ENCODE measurements at places on chromosomes 3 and 15.
A peak's percentile ranks its signal among the peaks of the same experiment; 100 is the strongest.

- DNase-seq = no peak
Observed at GRCh38 chr3:30531017-30531570, 75.3 kb upstream of the TGFBR2 start.

GRCh38 chr3:177610262-177610661 is 413.0 kb upstream of the TBL1XR1 start:
- no peak for DNase-seq

DNA sequence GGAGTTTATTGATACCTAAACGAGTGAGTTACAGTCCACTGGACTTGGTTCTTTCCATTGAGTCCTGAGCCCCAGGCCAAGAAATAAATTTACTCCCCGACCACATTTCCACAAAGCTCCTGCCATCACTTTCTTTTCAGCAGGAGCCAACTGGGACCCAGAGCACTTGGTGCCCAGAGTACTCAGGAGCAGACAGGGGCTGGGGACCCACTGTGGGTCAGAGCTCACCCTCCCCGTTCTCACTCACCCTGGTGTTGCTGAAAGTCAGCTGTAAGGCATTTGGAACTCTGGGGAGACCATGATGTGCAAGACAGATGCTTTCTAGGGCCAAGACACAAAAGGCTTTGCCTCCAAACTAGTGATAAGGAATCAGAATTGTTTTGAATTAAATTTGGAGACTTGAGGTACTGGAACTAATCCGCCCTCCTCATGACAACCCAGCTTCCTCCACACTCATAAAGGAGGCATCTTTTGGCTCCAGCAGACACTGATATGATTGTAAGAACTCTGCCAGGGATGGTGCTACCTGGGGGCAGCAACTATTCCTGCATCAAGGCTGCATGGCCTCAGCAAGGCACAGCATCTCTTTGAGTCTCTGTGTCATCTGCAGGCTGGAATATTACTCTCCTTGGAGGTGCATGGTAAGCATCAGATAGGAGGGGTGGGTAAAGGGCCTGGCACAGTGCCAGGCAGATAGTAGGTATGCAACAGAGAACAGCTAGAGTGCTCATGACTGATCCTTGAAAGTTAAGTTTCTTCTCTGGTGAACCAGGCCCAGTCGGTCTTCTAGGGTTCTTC is 7.3 kb upstream of the CAMK1 start:
- no peak for DNase-seq

DNA sequence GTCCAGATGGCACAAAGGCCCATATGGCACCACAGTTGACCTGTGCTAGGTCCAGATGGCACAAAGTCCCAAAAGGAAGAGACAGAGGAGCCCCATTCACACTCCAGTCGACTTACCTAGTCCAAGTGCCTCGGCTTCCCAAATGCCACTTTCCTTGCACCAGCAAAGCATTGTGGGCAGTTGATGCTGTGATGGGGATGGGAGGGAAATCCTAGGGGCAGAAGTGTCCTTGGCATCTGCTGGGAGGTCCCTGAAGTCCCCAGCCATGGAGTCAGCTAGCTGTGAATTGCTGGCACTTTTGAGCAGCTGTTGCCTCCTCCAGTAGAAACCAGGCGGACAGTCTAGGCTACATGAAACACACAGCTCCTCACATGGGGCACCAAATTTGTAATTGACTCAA is 60.3 kb upstream of the SIAH2 start:
- no peak for DNase-seq

DNA sequence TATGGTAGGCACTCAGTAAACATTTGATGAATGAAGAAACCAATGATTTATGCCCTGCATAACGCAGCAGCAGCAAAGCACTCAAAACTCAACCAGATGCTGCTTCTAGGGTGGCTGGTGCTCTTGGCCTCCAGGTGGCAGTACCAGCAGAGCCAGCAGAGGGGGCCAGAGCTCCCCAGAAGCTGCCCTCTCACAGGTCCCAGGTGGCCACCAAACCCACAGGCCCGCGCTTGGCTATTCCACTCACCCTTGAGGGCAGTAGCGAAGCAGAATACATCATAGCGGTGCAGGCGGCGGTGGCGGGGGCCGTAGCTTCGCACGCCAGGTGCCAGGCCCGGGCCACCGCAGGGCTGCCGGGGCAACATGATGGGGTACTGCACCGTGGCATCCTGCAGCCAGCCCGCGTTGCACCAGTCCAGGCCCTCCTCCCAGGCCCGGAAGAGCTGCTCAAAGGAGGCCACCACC is 16.6 kb downstream of the HAPLN3 start:
- peak; percentile 27 for DNase-seq

GRCh38 chr15:36517758-36518157 is 61.7 kb upstream of the CDIN1 start:
- DNase-seq = no peak

Data from fibroblast of gingiva (primary cell).